ENCODE measurements at places on chromosomes 7 and 10. TPM values are rescaled to one million over a fixed set of nuclear protein-coding genes. Genes with fewer than 3 reads are reported as not detected.

Gene ADCY1
- 2.3 TPM for total RNA-seq

Gene GRID1
- total RNA-seq = under 0.01 TPM

Gene CCZ1B
- 50.5 TPM for total RNA-seq

Gene JAKMIP3
- total RNA-seq = 0.08 TPM
